ENCODE measurements at places on chromosomes 2 and 18.

- DNase-seq, result peak; percentile 86
Observed at GRCh38 chr2:85390941-85391669, 19.1 kb downstream of the CAPG start.

GRCh38 chr18:46445522-46446313 lies 211.3 kb downstream of the LOXHD1 start:
- DNase-seq, result no peak

DNA sequence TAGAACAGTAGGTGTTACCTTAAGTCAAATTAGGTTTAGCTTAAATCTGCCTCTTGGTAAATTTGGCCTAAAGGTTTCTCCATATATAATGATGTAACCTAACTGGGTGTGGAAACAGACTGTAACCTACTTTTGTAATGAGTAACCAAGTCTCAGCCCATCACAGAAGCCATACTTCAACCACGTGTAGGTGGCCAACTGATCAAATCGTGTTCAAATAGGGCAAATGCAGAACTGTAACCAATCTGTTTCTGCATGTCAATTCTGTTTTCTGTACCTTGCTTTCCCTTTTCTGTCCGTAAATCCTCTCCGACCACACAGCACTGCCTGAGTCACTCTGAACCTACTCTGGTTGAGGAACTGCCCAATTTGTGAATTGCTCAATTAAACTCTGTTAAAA lies 34.0 kb upstream of the PLA2R1 start:
- no peak for DNase-seq

- no peak for DNase-seq
Observed at GRCh38 chr2:147818741-147819140, 26.1 kb upstream of the ACVR2A start.

DNA sequence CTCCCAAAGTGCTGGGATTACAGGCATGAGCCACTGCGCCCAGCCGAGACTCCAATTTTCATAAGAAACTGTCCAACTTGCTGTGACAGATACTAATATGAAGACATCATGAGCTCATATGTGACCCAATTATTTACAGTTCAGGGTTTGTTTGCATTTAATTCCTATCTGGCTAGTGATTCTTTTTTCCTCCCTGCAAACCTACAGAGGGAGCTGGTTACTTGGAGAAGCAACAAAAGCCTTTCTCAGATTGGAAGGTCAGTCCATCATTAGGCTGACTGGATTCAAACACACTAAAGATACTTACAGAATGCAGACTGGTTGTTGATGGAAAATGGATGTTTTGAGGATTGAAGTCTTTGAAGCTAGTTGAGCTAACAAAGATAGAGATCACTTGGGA lies 176.4 kb downstream of the ANKRD44 start:
- DNase-seq, result no peak

DNA sequence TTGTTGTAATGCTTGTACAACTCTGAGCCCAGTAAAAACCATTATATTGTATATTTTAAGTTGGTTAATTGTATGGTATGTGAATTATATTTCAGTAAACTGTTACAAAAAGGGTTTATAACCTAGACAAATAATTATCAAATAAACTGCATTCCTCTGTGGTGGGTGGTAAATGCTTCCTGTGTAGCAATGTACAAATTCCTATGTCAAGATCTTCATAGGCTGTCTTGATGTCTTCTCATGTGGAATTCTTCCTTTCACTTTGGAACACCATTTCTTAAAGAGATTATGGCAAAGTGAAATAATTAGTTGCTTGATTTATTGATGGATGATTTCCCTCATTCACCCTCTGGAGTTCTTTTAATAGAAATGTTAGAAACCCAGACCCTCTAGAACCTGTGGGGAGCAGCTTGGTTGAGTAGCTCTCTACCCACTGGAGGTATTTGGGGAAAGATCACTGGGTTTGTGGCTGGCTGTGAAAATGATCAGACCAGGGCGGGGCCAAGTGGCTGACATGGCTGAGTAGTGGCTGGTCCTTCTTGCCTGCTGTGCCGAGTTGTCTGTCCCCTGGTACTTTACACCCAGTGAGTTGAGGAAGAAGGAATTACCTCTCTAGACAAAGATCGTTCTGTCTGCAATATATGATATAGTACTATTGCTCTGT lies 22.4 kb upstream of the MGAT5 start:
- DNase-seq, result no peak

GRCh38 chr2:160039166-160039903 lies 23.1 kb downstream of the PLA2R1 start:
- DNase-seq, result no peak

DNA sequence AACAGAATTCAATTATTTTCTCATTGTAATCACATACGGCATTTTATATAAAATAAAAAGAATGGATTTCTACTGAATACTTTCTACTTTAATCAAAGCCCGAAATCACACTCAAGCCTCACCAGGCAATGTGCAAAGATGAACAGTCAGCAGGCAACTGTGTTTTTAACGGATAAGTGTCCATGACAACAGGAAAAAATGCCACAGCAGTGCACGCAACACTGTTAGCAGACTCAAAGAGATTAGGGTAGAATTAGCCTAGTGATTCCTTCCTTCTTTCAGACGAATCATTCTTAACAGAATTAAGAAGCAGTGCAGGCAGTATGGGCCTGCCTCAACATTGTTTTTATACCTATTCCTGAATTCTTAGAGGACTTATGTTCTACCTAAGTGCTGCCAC lies 135.6 kb downstream of the CDH2 start:
- no peak for DNase-seq

GRCh38 chr2:86107031-86107430 lies 996 bp downstream of the PTCD3 start:
- no peak for DNase-seq

- no peak for DNase-seq
Observed at GRCh38 chr2:118490330-118490729, 357.1 kb downstream of the EN1 start.

DNA sequence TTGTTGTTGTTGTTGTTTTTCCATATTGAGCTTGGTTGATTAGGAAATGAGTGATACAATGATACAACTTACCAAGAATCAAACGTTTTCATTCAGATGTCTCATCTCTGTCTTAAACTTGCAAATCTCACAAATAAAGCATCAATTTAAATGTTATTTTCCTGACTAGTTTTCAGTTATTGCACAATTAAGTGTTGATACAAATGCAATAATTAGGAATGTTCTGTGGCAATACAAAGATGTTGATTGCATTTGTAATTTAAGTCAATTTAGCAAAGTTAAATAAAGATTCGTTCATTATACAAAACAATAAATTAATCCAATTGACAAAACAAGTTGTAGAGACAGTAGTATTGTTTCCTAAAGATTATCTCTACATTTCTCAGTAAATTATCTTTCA lies 392.3 kb upstream of the ZNF804A start:
- DNase-seq, result no peak

- no peak for DNase-seq
Observed at GRCh38 chr2:15246870-15247269, 314.3 kb downstream of the NBAS start.

GRCh38 chr2:135099802-135100483 lies 47.9 kb downstream of the RAB3GAP1 start:
- DNase-seq, result no peak

GRCh38 chr2:19541884-19542283 lies 183.5 kb upstream of the OSR1 start:
- no peak for DNase-seq

DNA sequence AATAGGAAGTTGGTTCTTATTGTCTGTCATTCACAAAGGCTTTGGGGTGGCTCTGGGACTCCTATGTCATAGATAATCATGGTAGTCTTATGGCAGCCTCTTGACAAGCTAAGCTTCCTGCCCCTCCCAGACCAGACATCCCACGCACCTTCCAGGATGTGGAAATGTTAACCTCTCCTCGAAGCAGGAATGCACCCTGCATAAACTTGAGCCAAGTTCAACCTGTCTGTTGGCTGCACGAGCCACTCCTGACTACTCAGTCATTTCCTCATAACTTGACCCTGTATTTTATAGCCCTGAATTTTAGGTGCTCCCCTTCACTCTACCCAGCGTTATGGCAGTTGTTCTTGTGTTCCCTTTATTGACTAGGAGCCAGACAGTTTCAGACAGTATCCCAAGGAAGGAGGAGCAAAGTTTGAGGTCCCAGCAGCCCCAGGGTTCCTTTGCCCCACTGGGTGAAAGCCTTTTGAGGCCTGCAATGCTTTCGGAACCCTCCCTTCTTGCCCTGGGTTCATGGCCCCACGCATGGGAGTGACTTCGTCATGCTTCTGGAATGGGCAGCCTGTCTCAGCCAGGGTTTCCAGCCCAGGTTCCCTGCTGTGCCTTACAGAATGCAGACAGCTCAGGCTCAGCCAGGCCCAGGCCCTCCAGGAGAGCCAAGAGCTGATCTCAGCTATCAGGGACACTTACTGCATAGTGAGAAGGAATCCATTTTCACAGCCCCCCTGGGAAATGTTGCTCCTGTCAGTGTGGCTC lies 15.6 kb upstream of the INO80C start:
- no peak for DNase-seq

DNA sequence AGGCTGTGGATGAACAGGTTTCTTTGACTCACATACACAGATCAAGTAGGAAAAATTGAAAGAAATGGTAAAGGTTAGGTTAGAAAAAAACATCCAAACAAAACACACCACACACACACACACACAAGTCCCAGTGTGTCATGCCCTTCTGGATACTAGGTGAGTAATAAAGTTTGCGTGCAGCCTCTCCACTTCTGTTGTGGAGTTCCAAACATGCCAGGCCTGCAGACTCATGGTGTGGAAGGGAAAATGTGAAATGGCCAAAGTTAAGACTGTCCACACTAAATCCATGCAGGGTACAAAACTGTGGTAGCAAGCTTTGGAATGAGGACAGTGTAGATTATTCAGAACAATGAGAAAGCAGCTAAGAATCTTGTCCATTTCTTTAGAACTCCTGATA lies 114.6 kb downstream of the IKZF2 start:
- DNase-seq, result no peak

DNA sequence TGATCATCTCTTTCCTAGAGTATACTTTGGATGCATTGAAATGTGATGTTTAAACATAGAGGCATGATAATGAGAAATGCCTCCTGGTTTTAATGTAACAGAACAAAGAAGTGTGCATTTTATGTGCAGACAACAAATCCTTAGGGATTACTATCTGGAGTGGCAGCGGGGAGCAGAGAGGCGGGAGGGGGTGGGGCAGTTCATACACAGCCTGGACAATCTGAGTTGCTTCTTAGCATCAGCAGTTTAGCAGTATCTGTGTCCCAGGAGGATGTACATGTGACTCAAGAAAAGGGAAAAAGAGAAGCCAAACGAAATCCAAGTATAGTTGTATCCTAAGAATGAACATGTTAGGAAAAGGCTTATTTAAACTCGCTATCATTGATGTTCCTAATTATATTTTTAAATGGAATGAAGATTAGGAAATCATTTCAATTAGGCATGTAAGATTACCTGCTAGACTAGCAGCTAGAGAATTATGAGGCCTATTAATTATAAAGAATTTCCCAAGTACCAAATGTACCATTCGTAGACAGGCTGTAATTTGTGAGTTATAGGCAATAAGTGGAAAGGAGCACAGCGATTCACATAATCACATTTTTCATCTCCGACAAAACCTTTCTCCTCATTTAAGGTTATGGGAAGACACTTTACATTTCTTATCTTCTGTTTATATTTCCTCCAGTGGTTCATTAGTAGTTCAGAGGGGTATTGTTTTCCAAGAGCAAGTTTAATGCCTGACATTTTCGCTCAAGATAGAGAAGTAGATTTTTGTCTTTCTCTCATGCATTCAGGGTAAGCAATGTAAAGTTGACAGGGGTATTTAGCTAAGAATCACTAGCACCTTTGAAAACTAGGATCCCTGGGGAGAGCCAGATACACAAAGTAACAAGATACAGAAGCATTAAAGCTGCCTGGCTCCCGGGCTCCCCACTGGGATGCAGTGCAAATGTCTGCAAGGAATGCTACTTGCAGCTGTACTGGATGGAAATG lies 141.3 kb upstream of the NOSTRIN start:
- no peak for DNase-seq

- DNase-seq, result no peak
Observed at GRCh38 chr2:109038992-109039391, 50.0 kb upstream of the EDAR start.

DNA sequence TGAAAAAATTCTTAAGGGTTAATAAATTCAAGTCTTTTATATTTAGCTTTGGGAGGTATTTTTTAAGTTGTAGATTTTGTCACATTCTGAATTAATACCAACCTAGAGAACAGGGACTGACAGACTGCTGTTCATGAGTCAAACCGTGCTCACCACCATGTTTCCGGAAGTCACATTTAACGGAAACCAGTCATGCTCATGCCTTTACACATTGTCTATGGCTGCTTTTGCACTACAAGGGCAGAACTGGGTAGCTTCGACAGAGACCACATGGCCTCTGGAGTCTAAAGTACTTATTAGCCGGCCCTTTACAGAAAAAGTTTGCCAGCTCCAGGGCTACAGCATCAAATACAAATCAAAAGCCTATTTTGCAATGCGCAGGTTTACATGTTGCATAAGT lies 33.3 kb downstream of the LONRF2 start:
- DNase-seq, result peak; percentile 27

- DNase-seq, result no peak
Observed at GRCh38 chr2:160613466-160614153, 120.0 kb upstream of the RBMS1 start.

DNA sequence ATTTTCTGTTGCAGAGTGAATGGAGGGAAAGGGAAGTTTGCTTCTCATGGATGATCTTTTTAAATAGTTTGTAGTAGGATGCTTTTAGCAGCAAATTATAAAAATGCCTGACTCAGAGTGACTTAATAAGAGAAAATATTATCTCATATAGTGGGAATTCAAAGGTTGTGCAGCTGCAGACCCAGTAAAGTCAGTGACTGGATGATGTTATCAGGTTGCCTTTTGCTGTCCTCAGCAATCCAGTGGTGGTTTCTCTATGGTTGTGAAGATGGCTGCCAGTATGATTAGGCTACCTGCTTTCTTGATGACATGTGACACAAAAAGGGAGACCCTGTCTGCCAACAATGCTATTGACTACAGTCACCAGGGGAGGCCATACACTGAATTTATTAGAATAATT lies 184.8 kb downstream of the DIS3L2 start:
- no peak for DNase-seq

- no peak for DNase-seq
Observed at GRCh38 chr18:8402237-8402636, 207.0 kb upstream of the RAB12 start.

DNA sequence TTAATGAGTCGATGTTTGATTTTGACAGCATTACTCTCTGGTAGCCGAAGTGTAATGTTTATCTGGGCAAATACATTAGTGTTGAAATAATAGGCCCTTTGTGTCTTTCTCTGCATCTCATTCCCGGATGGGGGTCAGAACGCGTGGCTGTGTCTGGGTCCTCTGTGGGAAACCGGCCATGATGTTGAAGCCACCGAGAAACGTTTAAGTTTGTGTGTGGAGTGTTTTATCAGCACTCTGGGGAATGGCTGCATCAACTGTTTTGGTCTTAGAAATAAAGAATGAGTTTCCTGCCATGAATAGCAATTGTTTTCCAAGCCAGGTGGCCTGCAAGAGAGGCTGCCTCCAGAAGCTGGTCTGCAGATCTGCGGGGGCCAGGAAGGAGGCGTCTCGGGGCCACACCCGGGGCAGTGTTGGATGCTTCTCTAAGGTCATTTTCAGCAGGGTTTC lies 69.7 kb downstream of the RNF144A start:
- no peak for DNase-seq

- no peak for DNase-seq
Observed at GRCh38 chr2:5392658-5393057, 299.5 kb upstream of the SOX11 start.

- DNase-seq, result no peak
Observed at GRCh38 chr2:167581961-167582574, 665.3 kb downstream of the STK39 start.
